ENCODE measurements at places on chromosomes 6 and 20.

- no peak for DNase-seq
These were observed 9.6 kb upstream of the BPHL start for GRCh38 chr6:3108746-3109414.

- DNase-seq, result no peak
These were observed 17.6 kb downstream of the PCMTD2 start for GRCh38 chr20:64273109-64273508.

GRCh38 chr6:132004668-132005067, 53.5 kb upstream of the CCN2 start:
- DNase-seq, result no peak

- no peak for DNase-seq
These were observed 39.7 kb downstream of the DLL1 start for GRCh38 chr6:170250981-170251775.

DNA sequence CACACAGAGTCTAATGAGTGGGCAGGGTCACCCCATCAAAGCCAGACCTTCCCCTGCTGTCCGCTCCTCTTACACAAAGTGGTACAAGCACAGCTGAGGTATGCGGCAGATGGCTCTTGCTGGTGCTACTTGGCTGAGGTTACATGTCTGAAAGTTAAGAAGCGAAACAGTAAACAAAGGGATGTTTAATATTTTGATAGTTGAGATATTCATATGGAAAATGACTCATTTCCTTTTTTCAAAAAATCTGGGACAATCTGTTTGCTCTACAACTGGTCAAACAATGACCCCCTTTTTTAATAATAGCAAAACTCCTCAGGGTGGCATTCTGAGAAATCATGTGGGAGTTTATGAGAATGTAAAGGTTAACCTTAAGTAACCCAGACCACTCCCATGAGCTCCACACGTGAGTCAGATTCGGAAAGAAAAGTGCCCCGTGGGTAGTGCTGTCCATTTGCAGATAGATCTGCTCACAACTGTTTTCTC, 245.3 kb downstream of the TBXT start:
- no peak for DNase-seq

DNA sequence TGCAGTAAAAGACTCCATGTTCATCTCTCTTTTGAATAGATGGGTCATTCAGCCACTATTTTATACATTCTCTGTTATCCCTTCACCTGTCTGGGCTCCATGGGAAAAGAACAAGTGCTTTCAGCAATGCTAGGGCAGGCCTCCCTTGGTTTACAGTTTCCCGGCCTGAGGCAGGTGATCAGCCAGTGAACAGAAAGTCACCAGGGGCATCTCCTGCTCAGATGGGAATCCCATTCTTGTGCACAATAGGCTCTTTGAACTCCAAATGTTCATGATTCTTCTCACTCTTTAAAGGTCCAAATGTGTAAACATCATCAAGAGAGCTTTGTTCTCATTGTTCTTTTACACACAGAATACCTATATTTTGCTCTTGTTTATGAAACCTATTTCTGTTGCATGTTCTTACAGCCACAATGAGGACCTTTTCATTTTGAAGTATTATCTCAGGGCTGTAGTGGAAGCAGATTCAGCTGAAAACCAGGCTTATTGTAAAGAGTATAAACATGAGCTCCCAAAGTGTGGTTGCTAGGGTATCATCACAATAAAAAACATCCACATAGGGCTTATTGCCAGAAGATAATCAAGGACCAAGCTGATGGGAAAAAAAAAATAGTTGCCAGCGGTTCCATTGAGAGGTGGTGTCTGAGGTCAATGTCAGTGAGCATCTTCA, 267.1 kb upstream of the SGK1 start:
- DNase-seq, result no peak

DNA sequence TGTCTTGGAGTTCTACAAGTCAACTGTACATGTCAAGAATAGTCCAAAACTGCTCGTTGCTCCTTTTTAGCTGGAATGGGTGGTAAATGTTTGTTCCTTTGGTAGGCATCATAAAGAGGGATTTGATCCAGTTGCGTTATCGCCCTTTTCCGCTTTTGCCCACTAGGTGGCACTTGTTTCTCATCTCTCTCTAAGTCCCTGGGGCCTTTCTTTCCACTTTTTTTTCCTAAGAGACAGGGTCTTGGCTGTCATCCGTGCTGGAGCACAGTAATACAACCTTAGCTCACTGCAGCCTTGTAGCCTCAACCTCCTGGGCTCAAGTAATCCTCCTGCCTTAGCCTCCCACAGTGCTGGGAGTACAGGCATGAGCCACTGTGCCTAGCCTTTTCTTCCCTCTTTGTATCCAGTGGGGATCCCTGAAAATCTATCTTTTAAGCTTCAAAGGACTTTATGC, 20.7 kb downstream of the GTPBP2 start:
- DNase-seq, result peak; percentile 17

- no peak for DNase-seq
These were observed 155.8 kb downstream of the MBOAT1 start for GRCh38 chr6:20056350-20056992.

- DNase-seq, result no peak
These were observed 669 bp downstream of the PDCD2 start for GRCh38 chr6:170583756-170584180.

GRCh38 chr20:44026647-44027342, 112.1 kb downstream of the TOX2 start:
- DNase-seq, result no peak

- DNase-seq, result no peak
These were observed at the start of gene C6orf132 for GRCh38 chr6:42142118-42142835. TSS of gene C6orf132 (minus strand) at chr6:42142620. CDS start at chr6:42142444, 176 bp downstream.

GRCh38 chr6:112237595-112237994, 16.8 kb downstream of the LAMA4 start:
- DNase-seq, result no peak

GRCh38 chr20:51340451-51340840, 202.1 kb downstream of the NFATC2 start:
- DNase-seq, result no peak

DNA sequence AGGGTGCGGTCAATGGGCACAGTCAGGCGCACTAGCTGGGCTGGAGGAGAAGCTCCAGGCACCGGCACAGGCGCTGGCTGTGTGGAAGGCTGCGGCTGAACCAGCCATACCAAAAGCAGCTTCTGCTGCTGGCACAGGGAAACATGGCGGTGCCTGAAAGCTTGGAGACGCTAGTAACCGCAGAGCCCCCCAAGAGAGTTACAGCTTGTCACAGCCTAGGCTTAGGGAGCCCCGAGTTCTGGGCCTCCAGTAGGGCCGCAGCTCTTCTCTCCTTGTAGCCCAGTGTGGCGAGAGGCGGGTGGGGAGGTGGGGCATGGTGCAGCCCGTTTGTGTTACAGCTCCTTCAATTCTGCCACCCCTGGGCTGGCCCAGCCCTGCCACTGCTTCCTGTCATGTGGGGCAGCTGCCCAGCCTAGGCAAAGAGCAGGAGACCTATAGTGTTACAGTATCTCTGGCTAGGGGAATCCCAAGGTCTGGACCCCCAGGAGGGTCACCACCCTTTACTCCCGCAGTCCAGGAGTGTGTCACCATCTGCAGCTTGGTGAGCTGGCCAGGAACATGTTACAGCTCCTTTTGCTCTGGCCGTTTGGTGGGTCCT, 58.6 kb upstream of the MANEA start:
- DNase-seq, result no peak

DNA sequence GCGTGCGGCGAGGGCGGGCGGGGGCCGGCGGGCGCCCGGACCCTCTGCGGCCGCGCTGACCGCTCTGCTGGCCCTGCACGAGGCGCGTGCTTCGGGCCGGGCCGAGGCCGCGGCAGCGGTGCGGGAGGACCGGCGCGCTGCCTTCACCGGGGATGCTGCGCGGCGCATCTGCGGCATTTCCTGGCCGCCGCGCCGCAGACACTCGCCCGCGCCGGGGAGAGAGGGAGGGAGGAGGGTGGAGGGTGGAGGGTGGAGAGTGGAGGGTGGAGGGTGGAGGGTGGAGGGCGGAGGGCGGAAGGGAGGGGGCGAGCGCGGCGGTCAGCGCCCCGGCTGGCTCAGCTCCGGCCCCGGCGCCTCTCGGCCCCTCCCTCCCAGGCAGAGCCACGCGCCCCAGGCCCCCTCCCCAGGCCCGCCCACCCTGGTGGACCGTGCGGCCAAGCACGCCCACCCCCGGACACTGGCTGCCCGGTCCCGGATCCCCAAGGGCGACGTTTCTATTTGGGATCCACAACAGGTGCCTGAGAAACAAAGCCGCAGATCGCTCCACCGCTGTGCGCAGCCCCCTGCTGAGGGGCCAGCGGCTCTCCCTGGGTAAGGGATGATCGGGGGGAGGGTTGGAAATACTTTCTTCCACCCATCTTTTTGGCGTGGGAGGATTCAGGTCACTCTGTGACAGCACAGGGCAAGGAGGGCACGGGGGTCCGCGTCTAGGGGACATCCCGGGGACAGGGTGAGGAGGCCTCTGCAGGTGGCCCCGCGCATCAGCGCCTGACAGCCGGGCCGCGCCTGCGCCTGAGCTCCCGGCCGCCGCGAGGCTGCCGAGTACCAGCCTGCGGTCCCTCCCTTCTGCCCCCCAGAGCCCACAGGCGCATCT, 111.2 kb upstream of the BEND6 start:
- peak; percentile 14 for DNase-seq

- DNase-seq, result no peak
These were observed 102.6 kb downstream of the FLRT3 start for GRCh38 chr20:14234666-14235295.

- DNase-seq, result no peak
These were observed 122.3 kb downstream of the BANF2 start for GRCh38 chr20:17822039-17822438.

DNA sequence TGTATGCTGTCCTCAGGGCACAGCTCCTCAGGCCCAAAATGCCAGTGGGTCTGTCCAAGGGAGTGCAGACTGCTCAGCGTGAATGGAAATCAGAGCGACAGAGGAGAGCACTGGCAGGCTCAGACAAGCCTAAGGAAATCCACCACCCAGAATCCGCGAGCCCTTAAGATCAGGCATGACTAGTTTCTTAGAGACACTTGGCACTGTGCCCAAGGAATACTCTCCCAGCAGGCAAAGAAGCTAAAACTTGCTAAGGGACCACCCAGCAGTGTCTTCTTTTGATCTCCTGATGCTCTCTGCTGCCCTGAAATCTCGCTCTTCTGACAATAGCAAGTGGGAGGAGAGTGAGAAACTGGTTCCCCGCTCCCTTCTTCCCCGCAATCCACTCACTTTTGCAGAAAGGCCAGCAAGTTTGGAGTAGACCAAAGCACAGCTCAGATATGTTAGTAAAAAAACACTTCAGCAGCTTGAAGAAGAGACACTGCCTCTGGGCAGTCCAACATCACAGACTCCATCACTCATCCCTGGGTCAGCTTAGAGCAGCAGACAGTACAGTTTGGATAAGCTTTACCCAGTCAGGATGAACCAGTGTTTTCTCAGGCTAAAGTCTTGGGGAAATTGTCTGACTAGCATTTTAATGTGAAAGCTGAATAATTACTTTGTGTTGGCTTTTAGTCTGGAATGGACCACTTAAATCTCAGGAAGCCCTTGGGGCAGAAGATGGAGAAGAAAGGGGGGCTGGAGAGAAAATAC, 32.4 kb downstream of the TRAF3IP2 start:
- no peak for DNase-seq
